Activated gamma-delta T cell treated with Interleukin-2 at 50 U/mL for 16 hours (primary cell): ENCODE measurements at places on chromosomes 3 and 15.

GRCh38 chr3:195033531-195034091 is 237.3 kb downstream of the XXYLT1 start:
- DNase-seq, result no peak

DNA sequence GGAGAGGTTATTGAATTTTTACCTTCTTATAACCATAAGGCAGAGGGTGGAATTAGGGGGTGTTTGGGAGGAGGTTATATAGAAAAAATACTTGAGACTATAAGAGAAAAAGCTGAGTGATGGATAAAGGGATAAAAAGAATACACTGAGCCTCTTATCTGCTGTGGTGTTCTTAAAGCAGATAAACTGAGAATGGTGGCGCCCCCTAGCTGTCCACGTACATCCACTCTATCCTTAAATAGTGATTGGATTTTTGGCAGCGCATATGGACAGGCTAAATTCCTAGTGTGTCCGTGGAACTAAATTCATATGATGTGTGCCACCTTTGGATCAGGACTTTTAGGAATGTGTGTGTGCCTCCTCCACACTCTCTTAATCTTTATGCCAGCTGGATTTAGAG is 121.1 kb downstream of the OXSM start:
- peak; percentile 41 for DNase-seq

- DNase-seq, result no peak
Measured at GRCh38 chr3:99918715-99919114, 101.1 kb downstream of the CMSS1 start.

DNA sequence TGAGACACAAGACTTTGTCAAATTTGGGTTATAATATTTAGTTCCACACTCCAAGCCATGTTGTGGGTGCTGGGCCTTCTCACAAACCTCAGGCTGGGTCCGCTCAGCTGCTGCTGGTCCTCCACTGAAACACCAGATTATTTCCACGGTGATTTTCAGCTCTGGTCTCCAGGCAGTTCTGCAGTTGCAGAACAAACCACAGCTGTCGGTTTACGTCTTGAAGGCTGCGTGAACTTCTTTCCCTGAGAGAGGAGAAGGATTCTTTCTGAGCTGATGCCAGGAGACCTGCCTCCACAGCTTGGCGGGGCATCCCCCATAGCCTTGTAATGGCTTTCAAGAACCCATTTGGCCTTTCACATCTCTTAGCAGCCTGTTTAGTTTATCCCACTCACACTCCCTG is 16.2 kb downstream of the GALNT15 start:
- DNase-seq, result no peak

GRCh38 chr3:13115576-13115910 is 42.3 kb upstream of the IQSEC1 start:
- no peak for DNase-seq
